ENCODE measurements at places on chromosomes 5 and 9.

DNA sequence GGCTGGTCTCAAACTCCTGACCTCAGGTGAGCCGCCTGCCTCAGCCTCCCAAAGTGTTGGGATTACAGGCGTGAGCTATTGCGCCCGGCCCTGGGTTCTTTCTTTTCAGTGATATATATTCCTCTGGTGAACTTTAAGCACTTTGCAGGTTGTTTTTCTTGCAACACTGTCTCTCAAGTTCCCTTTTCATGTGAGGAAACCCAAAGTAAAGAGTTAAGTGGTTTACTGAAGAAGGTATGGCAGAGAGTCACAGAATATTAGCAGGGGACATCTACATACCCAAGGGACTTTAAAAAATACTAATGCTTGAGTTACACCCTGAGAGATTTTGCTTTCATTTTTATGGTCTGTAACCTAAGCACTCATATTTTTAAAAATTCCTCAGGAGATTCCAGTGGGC is 6.7 kb upstream of the GAPT start:
- no peak for DNase-seq

DNA sequence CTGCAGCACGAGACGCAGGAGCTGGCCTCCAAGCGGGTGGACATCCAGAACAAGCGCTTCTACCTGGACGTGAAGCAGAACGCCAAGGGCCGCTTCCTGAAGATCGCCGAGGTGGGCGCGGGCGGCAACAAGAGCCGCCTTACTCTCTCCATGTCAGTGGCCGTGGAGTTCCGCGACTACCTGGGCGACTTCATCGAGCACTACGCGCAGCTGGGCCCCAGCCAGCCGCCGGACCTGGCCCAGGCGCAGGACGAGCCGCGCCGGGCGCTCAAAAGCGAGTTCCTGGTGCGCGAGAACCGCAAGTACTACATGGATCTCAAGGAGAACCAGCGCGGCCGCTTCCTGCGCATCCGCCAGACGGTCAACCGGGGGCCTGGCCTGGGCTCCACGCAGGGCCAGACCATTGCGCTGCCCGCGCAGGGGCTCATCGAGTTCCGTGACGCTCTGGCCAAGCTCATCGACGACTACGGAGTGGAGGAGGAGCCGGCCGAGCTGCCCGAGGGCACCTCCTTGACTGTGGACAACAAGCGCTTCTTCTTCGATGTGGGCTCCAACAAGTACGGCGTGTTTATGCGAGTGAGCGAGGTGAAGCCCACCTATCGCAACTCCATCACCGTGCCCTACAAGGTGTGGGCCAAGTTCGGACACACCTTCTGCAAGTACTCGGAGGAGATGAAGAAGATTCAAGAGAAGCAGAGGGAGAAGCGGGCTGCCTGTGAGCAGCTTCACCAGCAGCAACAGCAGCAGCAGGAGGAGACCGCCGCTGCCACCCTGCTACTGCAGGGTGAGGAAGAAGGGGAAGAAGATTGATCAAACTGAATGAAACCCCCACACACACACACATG is 654 bp downstream of the PURA start:
- peak; percentile 58 for DNase-seq

- no peak for DNase-seq
Observed at GRCh38 chr9:106616026-106616425, 246.9 kb upstream of the ZNF462 start.

- DNase-seq: no peak
Observed at GRCh38 chr5:40560474-40561110, 119.1 kb upstream of the PTGER4 start.

- no peak for DNase-seq
Observed at GRCh38 chr5:78320401-78320800, 25.9 kb upstream of the AP3B1 start.

DNA sequence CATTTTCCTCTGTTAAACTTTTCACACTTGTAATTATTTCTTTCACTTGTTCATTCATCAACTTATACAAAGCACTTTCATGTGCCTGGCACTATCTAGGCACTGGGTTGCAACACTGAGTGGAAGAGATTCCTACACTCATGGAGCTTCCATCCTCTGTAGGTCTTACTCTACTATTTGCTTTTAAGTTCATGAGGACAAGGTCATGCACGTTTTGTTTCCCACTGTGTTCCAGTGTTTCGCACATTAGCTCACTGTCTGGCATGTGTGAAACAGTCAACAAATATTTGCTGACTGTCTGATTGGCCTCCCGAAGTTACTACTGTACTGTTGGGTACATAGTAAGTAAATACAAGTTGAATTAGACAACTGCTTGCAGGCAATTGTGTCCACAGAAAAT is 87.9 kb upstream of the IFNK start:
- DNase-seq: no peak

GRCh38 chr9:119675951-119676350 is 306.7 kb upstream of the BRINP1 start:
- DNase-seq: no peak

- no peak for DNase-seq
Observed at GRCh38 chr5:137190031-137190430, 309.1 kb downstream of the SPOCK1 start.

DNA sequence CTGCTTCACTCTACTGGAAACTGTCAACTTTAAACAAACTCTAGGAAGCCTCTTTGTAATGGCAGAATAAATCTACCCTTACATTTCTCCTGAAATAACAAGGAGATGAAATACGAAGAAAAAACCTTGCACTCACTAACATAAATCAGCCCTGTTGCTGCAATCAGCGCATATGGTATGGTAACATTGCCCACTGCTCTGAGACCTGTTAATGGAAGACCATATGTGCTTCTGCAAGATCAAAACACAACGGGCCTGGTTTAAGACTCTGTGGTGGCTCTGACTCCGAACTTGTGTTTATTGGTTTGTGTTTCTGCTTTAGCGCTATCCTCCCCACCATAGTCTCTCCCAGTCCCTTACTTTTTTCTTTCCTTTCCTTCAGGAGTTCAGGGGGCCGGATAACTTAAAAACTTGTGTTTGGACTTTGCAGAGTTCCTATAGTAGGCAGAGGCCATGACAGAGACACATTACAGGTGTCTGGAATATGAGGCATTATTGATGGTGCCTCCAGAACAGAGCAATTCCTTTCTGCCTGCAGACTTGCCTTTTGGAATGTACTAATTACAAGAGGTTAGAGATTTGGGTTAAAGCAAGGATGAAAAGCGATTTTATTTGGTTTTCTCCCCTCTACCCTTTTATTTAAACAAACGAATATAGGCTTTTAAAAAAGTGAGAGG is 110.8 kb downstream of the PSAT1 start:
- no peak for DNase-seq

GRCh38 chr5:61901997-61902396 is 404.0 kb upstream of the KIF2A start:
- DNase-seq: no peak

GRCh38 chr5:143063175-143063970 is 293.2 kb downstream of the ARHGAP26 start:
- DNase-seq: no peak

GRCh38 chr5:50751064-50751657 is 84.7 kb downstream of the PARP8 start:
- no peak for DNase-seq

DNA sequence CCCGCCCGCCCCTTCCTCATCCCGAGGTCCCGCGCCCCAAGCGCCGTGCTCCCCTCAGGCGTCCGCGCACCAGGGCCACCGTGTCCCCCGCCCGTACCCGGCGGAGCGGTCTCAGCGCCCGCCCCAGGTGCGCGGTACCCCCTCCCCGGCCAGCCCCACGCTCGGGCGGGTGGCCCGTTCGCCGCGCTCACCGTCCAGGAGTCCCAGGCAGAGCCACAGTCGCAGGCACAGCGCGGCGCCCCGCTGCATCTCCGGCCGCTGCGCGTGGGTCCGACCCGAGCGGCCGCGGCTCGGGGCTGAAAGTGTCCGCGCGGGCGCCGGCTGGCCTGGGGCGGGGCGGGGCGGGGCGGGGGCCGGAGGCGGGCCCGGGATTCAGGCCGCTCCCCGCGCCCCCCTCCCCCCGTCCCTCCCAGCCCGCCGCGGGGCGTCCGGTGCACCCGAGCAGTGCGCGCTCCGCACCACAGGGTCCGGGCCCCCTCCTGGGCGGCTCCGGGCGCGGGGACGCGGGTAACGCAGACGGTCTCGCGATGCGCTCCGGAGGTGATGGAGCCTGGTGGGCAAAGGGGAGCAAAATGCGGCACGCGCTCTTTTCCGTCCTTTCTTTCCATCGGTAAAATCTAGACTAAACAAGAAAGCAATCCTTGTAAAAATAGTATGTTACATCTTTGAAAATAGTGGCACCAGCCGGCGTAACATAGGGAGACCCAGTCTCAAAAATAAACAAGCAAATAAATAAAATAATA is at the start of gene FLT4:
FLT4 (minus strand) TSS at position 304 of the 743 bp plus-strand sequence; CDS start at position 249, 55 bp downstream.
- DNase-seq: no peak

- no peak for DNase-seq
Observed at GRCh38 chr5:159207222-159207685, 2.1 kb downstream of the RNF145 start.

- no peak for DNase-seq
Observed at GRCh38 chr9:127965953-127966352, 14.8 kb downstream of the EEIG1 start.

GRCh38 chr9:135502873-135503321 is 2.4 kb downstream of the MRPS2 start:
- DNase-seq: no peak

DNA sequence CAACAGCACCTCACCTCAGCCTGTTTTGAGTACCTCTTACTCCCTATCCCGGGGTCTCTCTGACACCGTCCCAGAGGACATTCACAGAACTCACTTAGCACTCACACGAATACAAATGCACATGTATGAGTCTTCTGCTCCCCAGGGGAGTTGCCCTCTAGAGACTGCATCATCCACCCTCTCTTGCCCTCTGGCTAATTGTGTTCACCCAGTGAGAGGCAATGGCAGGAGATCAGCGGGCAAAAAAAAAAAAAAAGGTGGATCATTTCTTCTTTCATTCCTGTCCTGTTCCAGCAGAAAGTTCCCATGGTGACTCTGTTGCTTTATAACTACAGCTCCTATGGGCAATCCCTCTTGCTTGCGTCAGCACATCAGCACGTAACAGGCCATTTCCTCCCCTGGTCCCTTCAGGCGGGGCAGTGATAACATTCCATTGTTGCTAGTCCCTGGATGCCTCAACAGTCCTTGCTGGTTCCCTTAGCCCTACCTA is 23.5 kb upstream of the SNX2 start:
- no peak for DNase-seq

DNA sequence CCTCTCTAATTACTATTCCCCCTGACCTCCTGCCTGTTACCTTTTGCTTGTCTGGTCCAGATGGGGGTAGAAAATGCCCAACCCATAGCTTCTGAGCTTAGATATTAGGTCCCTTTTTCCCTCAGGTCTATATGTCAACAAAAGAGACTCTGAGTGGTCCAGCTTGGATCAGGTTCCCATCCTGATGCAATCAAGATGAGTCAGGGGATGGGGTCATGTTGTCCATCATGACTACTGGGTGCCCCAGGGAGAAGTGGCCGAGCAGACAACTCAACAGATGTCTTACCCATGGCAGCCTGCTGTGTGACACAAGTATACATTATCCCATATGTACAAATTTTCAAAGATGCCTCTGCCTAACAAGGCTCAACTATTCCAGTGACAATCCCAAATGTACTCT is 9.1 kb upstream of the ANKH start:
- no peak for DNase-seq

DNA sequence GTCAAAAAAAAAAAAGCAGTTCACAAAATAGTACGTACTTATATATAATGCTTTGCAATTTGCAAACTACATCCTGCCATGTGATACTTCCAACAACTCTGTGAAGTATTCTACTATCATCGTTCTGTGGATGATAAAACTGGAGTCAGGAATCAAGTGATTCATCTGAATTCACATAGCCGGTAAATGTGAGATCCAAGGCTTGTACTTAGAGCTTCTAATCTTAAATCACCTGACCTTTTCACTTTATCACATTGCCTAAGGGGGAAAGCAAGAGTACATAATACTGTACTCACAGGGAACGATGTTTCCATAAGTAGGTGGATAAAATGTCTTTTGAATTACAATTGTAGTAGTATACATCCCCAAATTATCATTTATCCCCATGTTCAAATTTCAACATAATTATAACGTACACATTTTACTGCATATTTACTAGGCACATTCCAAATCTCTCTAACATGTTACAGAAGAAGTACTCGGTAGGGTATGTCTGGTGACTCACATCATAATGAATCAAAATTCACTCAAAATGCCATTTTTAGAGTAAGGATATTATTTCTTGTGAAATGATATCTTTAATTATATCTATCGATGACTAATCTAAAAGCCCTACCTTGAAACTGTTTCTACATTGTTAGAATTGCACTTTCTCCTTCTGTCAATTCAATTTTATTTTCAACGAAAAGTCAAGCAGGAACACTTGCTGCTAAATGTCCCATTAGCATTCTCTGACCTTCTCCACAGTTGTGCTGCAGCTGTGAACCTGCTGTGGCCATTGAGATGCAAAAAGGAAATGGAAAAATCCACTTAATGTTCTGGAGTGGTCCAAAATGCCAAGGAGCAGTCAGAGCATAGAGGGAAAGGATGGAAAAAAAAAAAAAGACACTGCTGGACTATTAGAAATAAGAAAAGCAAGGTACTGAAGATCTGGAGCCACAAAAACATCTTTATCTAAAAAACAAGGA is 78.9 kb downstream of the OR2K2 start:
- DNase-seq: no peak

DNA sequence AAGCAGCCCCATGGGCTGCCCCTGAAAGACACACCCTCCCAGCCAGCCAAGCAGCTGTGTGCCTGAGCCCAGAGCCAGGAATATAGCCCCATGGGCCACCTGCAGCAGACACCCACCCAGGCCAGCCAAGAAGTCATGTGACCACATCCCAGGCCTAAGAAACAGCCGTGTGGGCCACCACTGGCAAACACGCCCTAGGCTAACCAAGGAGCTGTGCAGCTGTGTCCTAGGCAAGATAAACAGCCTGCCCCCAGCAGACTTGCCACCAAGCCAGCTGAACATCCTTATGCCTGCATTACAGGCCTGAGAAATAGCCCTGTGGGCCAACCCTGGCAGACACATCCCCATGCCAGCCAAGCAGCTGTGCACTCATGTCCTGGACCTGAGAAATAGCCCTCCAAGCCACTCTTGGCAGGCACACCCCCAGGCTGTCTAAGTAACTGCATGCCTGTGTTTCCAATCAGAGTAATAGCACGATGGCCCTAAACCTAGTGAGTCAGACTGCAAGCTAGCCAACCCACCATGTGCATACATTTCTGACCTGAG is 143.0 kb downstream of the ADAMTS6 start:
- no peak for DNase-seq

- DNase-seq: no peak
Observed at GRCh38 chr9:128800061-128800460, 13.0 kb downstream of the TBC1D13 start.

DNA sequence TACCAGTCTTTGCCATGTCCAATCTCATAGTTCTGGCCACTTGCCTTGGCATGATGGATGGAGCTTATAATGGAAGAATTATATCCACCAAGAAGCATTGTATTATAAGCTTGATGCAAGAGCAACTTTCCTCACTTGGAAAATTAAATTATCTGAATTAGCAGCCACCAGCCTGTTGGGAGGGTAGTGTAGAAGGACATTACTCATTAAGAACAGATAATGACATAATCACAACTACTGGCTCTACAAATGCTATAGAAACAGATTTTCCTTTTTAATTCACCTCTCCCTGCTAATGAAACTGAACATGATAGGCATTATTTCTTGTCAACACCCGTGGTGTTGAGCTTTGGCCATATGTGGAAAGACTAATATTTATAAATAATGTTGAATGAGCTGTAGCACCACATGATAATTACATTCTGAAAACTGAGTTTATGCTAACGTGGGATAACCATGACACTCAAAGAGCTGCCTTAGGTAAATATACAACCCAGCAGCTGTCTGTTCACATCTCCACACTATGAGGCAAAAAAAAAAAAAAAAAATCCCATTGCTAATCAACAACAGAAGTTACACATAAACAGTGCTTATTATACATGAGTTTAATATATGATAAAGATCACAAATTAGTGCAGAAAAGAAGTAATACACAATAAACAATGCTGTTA is 48.1 kb upstream of the NR4A3 start:
- no peak for DNase-seq
